ENCODE measurements at places on chromosomes 4 and X.

GRCh38 chrX:154525606-154526490, 9.8 kb upstream of the FAM3A start:
- no peak for DNase-seq

DNA sequence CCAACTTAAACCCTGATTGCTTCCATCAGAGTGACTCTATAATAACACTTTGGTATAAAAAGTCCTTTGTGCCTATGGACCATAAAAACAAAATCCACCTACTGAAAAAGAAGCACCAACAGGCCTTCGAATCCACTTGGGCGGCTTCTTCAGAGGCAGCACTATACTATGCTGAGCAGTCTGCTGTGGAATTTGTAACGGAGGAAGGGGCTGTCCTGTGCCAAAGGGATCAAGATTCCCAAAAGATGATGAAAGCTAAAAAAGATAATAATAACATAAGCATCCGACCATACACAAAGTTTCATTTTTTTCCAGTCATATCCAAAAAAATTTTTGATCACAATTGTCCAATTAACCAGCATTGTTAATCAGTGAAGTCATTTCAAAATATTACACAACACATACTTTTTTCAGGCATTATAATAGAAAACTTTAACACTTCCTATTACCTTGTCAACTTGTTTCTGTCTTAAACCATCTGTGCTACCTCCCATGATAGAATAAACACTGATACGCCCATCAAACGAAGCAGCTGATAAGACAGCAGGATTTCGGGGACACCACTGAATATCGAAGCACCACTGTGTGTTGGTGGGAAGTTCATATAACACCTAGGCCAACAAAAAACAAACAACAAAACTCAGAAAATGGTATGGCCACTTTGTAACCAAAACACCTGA, 24.1 kb downstream of the SEC31A start:
- no peak for DNase-seq

- no peak for DNase-seq
Measured at GRCh38 chr4:78336093-78336943, 215.3 kb upstream of the ANXA3 start.

- DNase-seq: no peak
Measured at GRCh38 chrX:121356139-121356849, 308.9 kb downstream of the GLUD2 start.

DNA sequence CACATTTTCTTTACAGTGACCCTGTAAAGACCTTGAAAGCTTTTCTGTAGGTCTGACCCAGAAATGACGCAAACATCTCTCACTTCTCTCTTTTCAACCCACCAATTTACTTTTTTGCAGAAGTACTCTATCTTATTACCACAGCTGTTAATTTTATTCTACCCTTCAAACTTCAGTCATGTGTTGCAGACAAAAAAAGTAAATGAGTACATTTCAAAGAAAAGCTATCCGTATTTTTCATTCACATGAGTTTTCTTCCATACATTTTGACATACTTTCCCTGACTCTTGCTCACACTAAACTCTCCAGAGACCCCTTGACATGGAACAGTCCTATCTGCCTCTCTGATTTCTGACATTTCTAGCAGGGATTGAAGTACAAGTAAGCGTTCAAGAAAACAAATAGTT, 51.7 kb downstream of the SLC7A11 start:
- no peak for DNase-seq

- no peak for DNase-seq
Measured at GRCh38 chr4:1790005-1790404, 3.1 kb upstream of the FGFR3 start.

- no peak for DNase-seq
Measured at GRCh38 chr4:158458271-158458895, 63.3 kb upstream of the RXFP1 start.

- peak; percentile 41 for DNase-seq
Measured at GRCh38 chr4:139665690-139666529, at the start of gene MGST2. TSS of gene MGST2 (plus strand) at chr4:139665819. CDS start at chr4:139666020, 201 bp downstream.

DNA sequence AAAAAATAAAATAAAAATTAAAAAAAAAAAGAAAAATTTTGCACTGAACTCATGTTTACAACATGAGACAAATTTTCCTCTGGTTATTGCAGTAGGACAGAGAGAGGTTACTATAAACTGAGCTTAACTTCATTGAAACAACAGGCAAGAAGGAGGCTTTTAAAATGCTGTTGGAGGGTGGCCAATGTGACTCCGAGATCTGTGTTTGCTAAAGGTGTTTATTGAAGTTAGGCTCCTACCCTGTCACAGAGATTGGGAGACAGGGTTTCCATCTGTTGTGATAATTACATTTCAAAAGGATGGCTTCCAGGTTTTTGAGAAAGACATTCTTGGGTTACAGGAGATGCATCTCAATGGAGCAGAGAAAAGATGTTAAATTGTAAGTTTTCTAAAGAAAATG, 370.5 kb upstream of the HS3ST1 start:
- DNase-seq: no peak

DNA sequence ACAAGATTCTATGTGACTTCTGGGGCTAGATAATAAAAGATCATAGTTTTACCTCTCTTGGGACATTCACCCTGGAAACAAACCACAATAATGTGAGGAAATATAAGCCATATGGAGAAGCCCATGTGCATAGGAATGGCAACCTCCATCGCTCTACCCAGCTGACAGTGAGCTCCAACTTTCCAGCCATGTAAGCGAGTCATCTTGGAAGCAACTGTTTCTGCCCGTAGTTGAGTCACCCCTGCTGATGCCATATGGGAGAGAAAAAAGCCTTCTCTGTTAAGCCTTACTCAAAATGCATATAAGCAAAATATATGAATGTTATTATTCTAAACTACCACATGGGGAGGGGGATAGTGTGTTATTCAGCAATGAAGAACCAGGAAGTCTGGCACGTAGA, 31.4 kb upstream of the RELL1 start:
- DNase-seq: no peak

DNA sequence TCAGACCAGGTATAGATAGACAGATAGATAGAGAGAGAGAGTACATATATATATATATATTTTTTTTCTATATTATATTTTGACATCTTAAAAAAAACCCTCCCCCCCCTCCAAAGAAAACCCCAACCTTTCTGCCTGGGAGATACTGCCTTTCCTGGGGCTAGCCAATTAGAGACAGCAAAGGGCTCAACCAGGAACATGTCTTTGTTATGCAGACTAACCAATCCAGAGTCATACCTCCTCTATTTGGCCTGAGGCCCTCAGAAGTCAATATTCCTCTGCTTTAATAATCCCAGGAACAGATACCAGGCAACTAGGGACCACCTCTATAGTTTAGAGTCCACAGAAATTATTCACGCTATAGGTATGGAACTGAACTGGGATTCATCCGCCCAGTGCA, 135.6 kb upstream of the MAD2L1 start:
- no peak for DNase-seq

- no peak for DNase-seq
Measured at GRCh38 chr4:95193391-95194224, 355.2 kb downstream of the UNC5C start.

GRCh38 chr4:107640878-107641277, 79.2 kb downstream of the PAPSS1 start:
- DNase-seq: no peak

GRCh38 chr4:88286897-88287296, 2.5 kb upstream of the PPM1K start:
- no peak for DNase-seq

DNA sequence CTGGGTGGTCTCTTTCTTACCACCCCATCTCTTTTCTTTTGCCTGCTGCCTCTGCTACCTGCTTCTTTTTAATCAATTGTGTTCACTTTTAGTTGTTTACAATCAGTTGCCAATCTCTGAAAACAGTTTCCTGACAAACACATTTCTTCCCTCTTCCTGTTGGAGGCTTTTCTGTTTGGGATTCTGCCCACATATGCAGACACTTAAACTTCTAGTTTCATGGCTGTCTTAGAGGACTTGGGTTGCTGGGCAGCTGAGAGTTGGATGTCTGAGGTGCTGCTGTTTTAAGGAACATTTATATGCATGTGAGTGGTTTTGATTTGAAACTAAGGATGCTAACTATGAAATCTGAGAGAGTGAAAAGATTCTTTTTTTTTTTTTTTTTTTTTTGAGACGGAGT, 112.3 kb upstream of the LIMCH1 start:
- DNase-seq: no peak

DNA sequence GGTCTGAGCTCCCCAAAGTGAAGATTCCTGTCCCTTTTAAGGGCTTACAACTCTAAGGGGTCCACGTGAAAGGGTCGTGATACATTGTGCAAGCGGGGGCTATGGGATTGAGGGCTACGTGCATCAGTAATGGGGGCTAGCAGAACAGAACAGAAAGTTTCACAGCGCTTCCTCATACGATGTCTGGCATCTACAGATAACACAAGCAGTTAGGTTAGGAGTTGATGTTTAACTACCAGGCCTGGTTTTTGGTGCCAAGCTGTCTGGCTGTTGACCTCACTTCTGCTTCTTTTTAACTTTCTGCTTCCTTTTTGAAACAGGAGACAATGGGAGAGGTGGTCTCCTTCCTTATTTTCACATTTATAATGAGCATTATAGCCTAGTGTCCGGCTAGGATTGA, 368.6 kb upstream of the CXorf51A start:
- DNase-seq: no peak

- no peak for DNase-seq
Measured at GRCh38 chrX:38970074-38970473, 168.8 kb downstream of the MID1IP1 start.

DNA sequence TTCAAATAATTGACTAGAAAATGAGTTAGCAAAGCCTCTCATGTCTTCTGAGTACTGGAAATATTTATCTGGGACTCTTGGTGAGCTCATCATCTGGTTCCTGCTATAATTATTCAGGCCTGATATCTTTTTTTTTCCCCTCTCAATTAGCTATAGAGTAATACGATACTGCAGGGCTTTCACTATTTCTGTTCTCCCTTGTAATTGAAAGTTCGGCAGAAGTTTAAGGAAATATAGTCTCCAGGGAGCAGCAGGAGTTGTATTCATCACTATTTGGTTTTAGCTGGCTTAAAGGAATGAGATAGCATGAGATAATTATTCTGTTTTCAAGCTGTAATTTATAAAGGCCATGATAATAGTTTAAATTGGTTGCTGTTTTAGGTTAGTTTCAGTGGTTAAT, 378.6 kb upstream of the EPHA5 start:
- no peak for DNase-seq

GRCh38 chrX:9614016-9614415, 149.2 kb downstream of the TBL1X start:
- DNase-seq: no peak

- DNase-seq: no peak
Measured at GRCh38 chr4:24643774-24644520, 59.6 kb upstream of the DHX15 start.

DNA sequence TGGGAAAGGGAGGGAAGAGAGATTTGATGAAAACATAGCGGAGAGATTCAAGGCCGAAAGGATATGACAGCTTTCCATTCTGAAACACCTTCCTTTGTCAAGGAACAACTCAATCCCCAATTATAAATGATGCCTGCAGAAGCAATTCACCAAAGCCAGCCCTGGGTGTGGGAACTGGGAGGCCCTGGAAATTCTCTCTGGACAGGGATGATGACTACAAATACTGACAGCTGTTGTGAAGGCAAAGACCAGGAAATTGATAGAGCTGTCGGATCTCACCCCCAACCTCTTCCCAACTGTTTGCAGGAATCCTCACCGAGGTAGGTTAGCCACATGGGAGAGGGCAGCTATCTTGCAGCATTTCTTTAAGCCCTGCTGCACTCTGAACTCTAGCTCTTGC, 54.3 kb downstream of the CCDC149 start:
- no peak for DNase-seq

DNA sequence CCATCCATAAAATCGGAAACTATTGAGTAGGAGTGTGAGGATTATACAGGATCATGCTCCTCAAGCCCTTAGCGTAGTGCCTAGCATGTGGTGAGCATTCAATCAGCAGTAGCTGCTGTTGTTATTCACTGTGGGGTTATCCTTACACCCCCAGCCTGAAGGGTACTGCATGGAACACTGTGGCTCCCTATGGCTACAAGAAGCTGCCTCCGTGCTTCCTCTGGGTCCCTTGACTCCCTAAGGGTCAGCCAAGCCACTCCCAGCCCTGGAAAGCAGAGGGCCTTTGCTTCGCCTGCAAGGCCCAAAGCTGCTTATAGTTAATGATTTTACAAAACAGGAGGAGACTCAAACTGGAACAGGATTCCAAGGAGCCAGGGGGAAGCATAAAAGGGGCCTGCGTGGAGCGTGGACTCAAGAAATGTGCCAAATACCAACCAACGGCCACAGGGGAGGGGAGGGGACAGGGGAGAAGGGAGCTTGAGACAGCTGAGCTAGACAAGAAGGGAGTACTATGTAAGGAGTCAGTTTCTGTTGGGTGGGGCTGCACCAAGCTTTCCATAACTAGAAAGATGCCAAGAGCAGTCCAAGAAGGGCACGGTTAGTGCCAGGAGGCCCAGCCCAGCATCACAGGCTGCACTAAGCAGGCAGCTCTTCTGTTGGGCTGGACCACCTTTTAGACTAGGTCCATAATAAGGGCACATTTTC, 15.9 kb downstream of the SEPTIN6 start:
- DNase-seq: no peak

DNA sequence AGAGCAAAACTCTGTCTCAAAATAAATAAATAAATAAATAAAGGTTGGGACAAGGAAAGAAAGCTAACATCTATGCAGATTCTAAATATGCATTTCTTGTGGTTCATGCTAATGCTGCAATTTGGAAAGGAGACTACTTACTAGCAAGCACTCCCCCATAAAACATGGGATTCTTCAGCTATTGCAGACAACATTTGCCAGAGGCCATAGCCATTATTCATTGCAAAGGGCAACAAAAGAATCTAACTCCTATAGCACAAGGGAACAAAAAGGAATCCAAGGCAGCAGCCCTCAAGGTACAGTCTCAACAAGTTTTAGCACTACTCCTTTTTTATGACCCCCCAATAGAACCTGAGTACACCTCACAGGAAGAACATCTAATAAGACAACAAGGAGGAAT, 8.0 kb upstream of the HERC5 start:
- DNase-seq: no peak

DNA sequence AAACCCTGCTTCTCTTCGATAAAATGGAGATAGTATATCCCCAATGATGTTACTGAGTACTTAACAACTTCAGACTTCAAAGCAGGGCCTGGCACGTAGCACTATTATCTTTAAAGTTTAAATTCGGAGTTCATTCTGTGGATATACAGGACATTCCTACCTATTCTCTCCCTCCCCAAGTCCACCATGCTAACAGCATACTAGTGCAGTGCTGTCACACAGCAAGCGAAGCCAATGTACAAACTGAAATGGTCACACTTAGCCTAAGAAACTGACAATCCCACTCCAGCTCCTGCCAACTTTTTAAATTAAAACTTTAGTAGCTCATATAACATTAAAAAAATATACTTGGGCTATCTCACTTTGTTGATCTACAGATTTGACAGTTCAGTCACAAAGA, 1.2 kb upstream of the DNAJB14 start:
- no peak for DNase-seq

- no peak for DNase-seq
Measured at GRCh38 chr4:37138019-37138653, 106.4 kb upstream of the NWD2 start.

- no peak for DNase-seq
Measured at GRCh38 chrX:49919617-49920016, 2.8 kb upstream of the CLCN5 start.

Measured in T-helper 2 cell treated with Interferon-gamma antibody and Interleukin-4, amounts not matched to agents 5 μg/mL and 100 μg/mL, for 36 hours (primary cell).